ENCODE measurements at places on chromosomes 7 and 10. TPM values are rescaled to one million over a fixed set of nuclear protein-coding genes. Genes with fewer than 3 reads are reported as not detected.

GRCh38 chr7:28840592-28840995, 117.5 kb downstream of the TRIL start:
- peaks cover 9% of the 10 kb centered on the region for H3K27me3 ChIP-seq
- no peaks in the 10 kb centered on the region for H3K4me1 ChIP-seq
- no peak overlapping the region for H3K27ac ChIP-seq
- H3K36me3 ChIP-seq: no peaks in the 10 kb centered on the region
- no peak overlapping the region for H3K4me3 ChIP-seq

Gene TMEM236
- 0.12 TPM for total RNA-seq

DNA sequence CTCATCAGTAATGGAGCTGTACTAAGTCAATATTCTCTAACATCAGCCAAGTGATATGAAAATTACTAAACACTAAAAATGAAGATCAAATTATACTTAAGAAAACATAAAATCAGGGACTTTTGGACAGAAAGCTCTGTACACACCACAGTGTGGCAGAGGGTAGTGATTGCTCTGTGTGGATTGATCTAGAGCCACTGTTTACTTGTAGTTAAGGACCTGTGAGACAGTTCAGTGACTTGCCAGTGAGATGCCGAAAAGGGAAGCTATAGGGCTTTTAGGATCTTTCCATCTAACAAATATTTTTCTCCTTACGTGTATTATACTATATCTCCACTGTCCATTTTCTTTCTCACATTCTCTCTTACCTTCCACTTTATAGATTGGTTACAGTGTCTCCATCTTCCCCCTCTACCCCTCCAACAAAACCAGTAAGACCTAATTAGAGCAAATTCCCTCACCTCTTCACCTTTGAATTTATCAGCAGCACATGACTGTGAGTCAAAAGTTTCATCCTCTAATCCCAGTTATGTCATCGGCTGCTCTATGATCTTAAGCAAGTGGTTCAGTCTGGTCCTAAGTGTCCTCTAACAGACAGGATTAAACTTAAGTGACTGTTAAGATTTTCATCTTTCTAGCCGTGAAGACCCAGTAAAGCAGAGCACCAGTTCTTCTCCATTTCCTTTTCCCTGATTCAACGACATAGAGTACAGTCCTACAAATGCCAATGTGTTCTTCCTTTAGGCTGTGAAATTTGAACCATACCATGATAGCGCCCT, 6.9 kb downstream of the PIK3CG start:
- H3K36me3 ChIP-seq: peaks cover 88% of the 10 kb centered on the region
- peak overlapping the region; percentile 38 for H3K27ac ChIP-seq
- H3K27me3 ChIP-seq: no peaks in the 10 kb centered on the region
- peaks cover 69% of the 10 kb centered on the region for H3K4me1 ChIP-seq
- H3K4me3 ChIP-seq: peak overlapping the region; percentile 50
- no peak for DNase-seq

DNA sequence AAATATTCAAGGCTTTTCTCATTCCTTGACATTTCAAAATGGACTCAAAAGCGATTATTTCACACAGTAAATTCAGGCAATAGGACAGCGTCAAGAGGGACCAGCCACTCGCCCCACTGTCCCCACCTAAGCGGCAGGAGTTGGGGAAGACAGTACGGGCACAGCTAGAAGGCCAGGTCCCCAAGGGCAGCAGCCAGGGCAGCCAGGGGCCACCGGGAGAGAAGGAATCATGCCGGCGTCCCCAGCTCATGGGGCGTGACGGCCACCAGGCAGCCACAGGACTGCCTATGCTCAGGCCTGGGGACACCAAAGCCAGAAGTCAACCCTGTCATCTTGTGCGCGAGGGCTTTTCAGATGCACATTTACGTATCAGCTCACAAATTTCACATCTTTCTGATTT, 225.7 kb upstream of the PPP2R2D start:
- H3K27ac ChIP-seq: no peak overlapping the region
- no peaks in the 10 kb centered on the region for H3K36me3 ChIP-seq
- no peak overlapping the region for H3K4me3 ChIP-seq
- H3K4me1 ChIP-seq: no peaks in the 10 kb centered on the region
- DNase-seq: no peak

DNA sequence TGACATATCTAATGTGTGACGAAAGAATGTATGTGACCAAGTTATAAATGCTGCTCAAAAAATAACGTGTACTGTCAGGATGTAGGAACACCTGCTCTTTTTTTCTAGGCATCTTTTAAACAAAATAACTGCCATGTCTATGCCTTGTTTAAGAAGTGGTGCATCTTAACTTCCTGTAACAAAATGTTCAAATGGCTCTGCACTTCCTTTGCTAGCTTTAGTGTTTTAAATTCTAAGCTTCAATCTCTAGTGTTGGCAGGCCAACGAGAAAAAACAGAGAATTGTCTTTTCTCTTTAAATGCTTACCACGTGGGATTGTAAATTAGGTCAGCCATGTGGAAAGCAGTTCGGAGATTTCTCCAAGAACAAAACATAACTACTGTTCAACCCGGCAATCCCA, 14.6 kb upstream of the PDSS1 start:
- H3K27ac ChIP-seq: no peak overlapping the region
- no peak for DNase-seq
- H3K36me3 ChIP-seq: peaks cover 2% of the 10 kb centered on the region
- H3K4me1 ChIP-seq: peaks cover 7% of the 10 kb centered on the region
- H3K27me3 ChIP-seq: peaks cover 7% of the 10 kb centered on the region

- H3K4me3 ChIP-seq: no peak overlapping the region
- no peaks in the 10 kb centered on the region for H3K36me3 ChIP-seq
- H3K27me3 ChIP-seq: no peaks in the 10 kb centered on the region
- H3K27ac ChIP-seq: no peak overlapping the region
- DNase-seq: no peak
These were observed 180.9 kb downstream of the ZNF438 start for GRCh38 chr10:30850776-30851175.

Gene GPRIN2
- total RNA-seq: not detected

DNA sequence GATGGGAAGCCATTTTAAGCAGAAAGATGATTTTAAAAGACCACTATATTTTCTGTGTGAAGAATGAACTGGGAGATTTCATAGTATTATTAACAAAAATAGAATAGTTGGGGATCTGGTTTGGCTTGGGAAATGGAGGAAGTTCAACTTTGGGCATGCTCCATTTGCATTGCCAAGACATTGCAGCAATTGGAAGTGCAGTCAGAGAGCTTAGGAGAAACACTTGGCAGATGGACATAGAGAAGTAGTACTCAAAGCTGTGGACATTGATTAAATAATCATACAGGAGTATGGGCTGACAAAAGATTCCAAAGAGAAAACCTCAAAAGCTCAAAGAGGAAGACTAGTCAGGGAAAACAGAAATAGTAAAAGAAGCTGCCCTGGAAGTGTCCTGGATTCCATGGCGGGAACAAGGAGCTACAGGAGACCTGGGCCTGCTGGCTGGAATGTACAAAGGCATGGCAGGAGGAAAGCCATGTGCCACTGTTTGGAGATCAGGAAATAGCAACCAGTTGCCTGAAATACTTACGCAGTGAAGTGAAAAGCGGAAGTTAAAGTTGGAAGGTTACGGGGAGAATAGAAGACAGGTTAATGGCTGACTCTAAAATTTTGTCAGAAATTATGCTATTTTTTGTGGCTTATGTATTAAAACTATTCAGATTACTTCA, 93.6 kb upstream of the MXI1 start:
- peaks cover 66% of the 10 kb centered on the region for H3K36me3 ChIP-seq
- H3K4me1 ChIP-seq: no peaks in the 10 kb centered on the region
- H3K27ac ChIP-seq: no peak overlapping the region
- H3K27me3 ChIP-seq: no peaks in the 10 kb centered on the region
- H3K4me3 ChIP-seq: no peak overlapping the region
- no peak for DNase-seq

DNA sequence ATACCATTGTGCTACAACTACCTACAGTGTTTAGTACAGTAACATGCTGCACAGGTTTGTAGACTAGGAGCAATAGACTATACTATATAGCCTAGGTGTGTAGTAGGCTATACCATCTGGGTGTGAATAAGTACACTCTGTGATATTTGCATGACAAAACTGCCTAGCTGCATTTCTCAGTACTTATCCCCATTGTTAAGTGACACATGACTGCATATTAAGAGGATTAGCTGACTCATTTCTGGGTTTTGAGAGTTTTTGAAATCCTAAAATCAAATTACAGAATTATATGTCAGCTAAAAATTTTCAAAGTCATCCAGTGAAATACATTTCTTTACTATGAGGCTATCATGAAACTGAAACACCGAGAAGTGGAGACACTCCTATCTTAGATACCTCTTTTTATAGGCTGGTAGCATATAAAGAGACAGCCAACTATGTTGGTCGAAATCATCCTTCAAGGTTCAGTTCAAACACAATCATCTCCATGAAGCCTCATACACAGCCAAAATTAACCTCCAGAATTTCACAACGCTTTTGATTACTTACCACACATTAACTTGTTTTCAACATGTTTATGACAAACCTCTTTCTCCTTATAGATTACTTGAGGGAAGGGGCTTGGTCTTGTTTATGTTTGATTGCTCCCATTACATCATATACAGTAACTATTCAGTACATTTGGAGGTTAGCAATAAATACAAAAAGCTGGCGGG, 89.8 kb upstream of the ANK3 start:
- H3K4me3 ChIP-seq: no peak overlapping the region
- H3K4me1 ChIP-seq: no peaks in the 10 kb centered on the region
- H3K27ac ChIP-seq: no peak overlapping the region
- H3K36me3 ChIP-seq: no peaks in the 10 kb centered on the region
- DNase-seq: no peak

GRCh38 chr10:54091237-54091636, 709.8 kb downstream of the PCDH15 start:
- DNase-seq: no peak
- no peaks in the 10 kb centered on the region for H3K36me3 ChIP-seq
- H3K4me3 ChIP-seq: no peak overlapping the region
- H3K27ac ChIP-seq: no peak overlapping the region
- no peaks in the 10 kb centered on the region for H3K4me1 ChIP-seq

Gene KAT6B
- total RNA-seq: 33.9 TPM

DNA sequence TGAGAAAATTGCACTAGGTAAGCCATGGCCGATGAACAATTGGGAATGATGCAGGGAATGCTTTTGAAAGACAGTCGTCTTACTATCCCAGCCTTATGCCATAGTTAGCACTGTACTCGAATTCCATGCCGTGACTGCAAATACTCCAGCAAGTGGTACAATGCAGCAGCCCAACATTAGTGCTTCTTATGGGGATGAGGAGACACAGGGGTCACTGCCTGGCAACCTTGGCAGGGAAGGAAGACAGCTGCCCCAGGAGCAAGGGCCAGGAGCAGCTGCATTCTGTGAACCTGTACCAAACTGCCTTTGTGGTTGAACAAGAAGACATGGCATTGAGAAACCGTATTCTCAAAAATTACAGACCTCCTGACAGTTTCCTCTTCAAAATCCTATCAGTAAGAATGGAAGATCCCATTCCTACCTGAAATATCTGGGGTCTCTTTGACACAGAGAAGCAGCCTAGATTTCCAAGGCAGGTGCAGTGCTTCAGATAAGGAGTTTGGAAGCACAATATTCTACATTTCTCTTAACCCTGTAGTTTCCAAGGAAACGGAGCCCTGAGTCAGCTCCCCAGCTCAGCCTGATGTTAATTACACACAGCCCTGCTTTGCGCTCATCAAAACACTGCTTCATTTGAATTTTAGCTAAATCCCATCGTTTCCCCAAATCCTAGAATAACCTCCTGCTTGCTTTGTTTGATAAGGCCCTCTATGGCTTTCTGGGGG, 49.0 kb upstream of the FRMD4A start:
- no peak overlapping the region for H3K27ac ChIP-seq
- H3K4me1 ChIP-seq: peaks cover 2% of the 10 kb centered on the region
- no peaks in the 10 kb centered on the region for H3K36me3 ChIP-seq
- no peak overlapping the region for H3K4me3 ChIP-seq
- DNase-seq: no peak
- peaks cover 52% of the 10 kb centered on the region for H3K27me3 ChIP-seq

Gene AMPH
- not detected for total RNA-seq

DNA sequence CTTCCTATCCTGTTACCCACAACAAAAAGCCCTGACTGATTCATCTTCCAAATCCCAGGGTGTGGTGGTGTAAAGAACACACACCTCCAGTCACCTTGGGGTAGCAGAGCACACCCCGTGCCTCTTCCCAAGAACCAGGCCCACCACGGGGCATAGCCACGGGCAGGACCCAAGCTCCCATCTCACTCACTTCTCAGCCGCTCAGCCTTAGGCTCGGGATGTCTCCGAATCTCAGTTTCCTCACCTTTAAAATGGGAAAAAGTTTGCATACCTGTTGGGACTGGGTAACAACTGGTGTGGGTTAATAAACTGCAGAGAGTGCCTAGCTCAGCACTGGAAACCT, 139.0 kb downstream of the FGFR2 start:
- H3K4me1 ChIP-seq: no peaks in the 10 kb centered on the region
- H3K36me3 ChIP-seq: no peaks in the 10 kb centered on the region
- no peaks in the 10 kb centered on the region for H3K27me3 ChIP-seq
- DNase-seq: no peak
- no peak overlapping the region for H3K4me3 ChIP-seq
- no peak overlapping the region for H3K27ac ChIP-seq

DNA sequence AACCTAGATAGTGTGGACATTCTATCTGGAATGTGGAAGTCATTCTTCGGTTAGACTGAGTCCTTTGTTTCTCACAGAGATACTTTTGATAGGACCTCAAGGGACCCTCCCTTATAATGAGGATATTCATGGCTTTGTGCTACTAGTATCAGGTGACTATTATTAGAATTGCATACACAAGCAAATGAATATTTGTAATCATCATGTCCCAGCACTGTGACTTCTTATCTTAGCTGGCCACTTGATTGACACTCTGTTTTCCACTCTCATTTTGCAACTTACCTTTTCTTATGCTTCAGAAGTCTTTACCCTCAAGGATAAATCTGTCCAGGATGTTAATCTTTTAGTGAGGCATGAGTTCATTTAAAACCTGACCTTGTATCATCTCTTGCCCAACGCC, 268.2 kb upstream of the FZD1 start:
- H3K4me1 ChIP-seq: no peaks in the 10 kb centered on the region
- no peak overlapping the region for H3K4me3 ChIP-seq
- no peak for DNase-seq
- H3K27me3 ChIP-seq: no peaks in the 10 kb centered on the region
- H3K36me3 ChIP-seq: no peaks in the 10 kb centered on the region

- no peaks in the 10 kb centered on the region for H3K36me3 ChIP-seq
- peaks cover 5% of the 10 kb centered on the region for H3K4me1 ChIP-seq
- H3K27ac ChIP-seq: peak within 1 kb of the TSS; percentile 11
- no peak for DNase-seq
- H3K4me3 ChIP-seq: peak within 1 kb of the TSS; percentile 33
These were observed at the start of gene SEMA3C for GRCh38 chr7:80918909-80919721. Gene SEMA3C (minus strand): TSS chr7:80919051. CDS start chr7:80916781, 2,270 bp downstream.

- no peaks in the 10 kb centered on the region for H3K27me3 ChIP-seq
- peaks cover 27% of the 10 kb centered on the region for H3K36me3 ChIP-seq
- no peak overlapping the region for H3K4me3 ChIP-seq
These were observed 5.4 kb upstream of the SPACDR start for GRCh38 chr7:100469227-100470044.

- no peaks in the 10 kb centered on the region for H3K36me3 ChIP-seq
- H3K27me3 ChIP-seq: peaks cover 9% of the 10 kb centered on the region
- H3K4me3 ChIP-seq: no peak overlapping the region
- DNase-seq: no peak
These were observed 31.8 kb upstream of the MSMB start for GRCh38 chr10:46077731-46078413.

Gene GNAT3
- not detected for total RNA-seq

- H3K36me3 ChIP-seq: peaks cover 3% of the 10 kb centered on the region
- peaks cover 42% of the 10 kb centered on the region for H3K4me1 ChIP-seq
- DNase-seq: no peak
- no peak overlapping the region for H3K27ac ChIP-seq
- H3K4me3 ChIP-seq: no peak overlapping the region
- H3K27me3 ChIP-seq: no peaks in the 10 kb centered on the region
These were observed 40.9 kb downstream of the CCNY start for GRCh38 chr10:35377050-35377728.

Gene GDF10
- 0.45 TPM for total RNA-seq

Measured in activated CD8-positive, alpha-beta memory T cell treated with anti-CD3 and anti-CD28 coated beads, Interleukin-2, amount 10 ng/mL, durations not matched to agents 7 days and 5 days (primary cell).